ENCODE measurements at places on chromosomes 2 and 18. TPM values are rescaled to one million over a fixed set of nuclear protein-coding genes. Genes with fewer than 3 reads are reported as not detected.

GALR1 gene
- not detected for total RNA-seq

GRCh38 chr2:11669454-11670291 lies at the start of gene NTSR2:
TSS of gene NTSR2 (minus strand) at chr2:11670195. CDS start at chr2:11670129, 66 bp downstream.
- H3K27ac ChIP-seq = no peak within 1 kb of the TSS
- H3K4me3 ChIP-seq = no peak within 1 kb of the TSS
- no peaks in the 10 kb centered on the region for H3K36me3 ChIP-seq
- DNase-seq = peak; percentile 54

DNA sequence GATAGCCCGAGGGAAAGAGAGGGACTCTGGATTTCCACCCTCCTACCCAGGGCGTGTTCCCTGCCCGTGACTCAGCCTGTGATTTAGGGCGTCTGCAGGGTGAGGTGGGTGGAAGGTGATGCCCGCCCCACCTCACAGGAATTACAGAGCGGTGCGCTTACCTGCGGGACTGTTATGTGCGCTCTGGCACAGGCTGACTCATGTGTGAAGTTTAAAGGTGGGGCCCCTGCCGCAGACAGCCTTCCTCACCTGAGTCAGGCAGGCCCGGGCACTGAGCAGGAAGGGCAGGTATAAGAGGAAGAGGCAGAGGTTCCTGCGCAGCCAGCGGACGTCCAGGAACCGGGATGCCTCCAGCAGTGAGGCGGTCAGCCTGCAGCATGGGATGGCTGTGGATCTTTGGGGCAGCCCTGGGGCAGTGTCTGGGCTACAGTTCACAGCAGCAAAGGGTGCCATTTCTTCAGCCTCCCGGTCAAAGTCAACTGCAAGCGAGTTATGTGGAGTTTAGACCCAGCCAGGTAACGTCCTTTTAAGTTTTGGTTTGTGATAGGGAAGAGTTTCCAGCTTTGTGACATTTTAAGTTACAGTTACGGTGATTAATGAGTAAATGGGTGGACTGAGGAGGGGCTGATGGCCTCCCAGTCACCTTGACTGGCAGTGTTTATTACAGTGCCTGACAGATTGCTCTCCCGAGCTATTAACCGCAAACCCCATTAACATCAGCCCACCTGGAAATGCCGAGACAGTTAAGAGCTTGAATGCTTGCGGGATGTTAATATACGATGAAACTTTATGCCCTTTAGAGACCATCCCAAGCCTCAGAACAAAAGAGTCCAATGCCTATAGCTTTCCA lies 141.6 kb upstream of the TTC39C start:
- H3K4me3 ChIP-seq = no peak overlapping the region
- no peak for DNase-seq
- H3K36me3 ChIP-seq = no peaks in the 10 kb centered on the region
- peaks cover 4% of the 10 kb centered on the region for H3K4me1 ChIP-seq
- no peak overlapping the region for H3K27ac ChIP-seq

GRCh38 chr18:48306838-48307237 lies 102.3 kb downstream of the ZBTB7C start:
- H3K27ac ChIP-seq = no peak overlapping the region
- H3K4me3 ChIP-seq = no peak overlapping the region
- no peaks in the 10 kb centered on the region for H3K27me3 ChIP-seq
- no peaks in the 10 kb centered on the region for H3K36me3 ChIP-seq

TBR1 gene
- total RNA-seq = 0.09 TPM

OTOS gene
- total RNA-seq = not detected

ACMSD gene
- not detected for total RNA-seq
